ENCODE measurements at places on chromosomes 5 and 9.

DNA sequence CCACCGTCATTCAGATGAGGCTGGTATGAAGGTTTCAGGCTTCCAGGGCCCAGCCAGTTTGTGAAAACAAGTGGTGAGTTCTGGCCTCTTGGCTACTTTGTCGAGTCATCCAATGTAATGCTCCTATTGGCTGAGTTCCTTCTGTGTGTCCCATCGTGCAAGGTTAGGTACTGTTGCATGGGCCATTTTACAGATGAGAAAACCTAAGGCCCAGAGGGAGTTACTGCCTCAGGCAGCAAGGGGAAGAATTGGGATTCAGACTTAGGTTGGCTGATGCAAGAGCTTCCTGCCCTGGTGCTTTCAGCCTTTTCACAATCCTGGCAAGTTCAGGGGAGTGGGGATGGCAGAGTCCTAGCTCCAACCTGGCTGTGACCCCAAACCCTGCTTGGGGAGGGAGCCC lies 17.4 kb upstream of the PITX1 start:
- DNase-seq: no peak

GRCh38 chr9:110316261-110317075 lies 21.2 kb downstream of the TXNDC8 start:
- DNase-seq: peak; percentile 38

- DNase-seq: no peak
Measured at GRCh38 chr9:124514125-124514524, 6.9 kb upstream of the NR5A1 start.

- DNase-seq: no peak
Measured at GRCh38 chr9:81619353-81620001, 69.9 kb downstream of the TLE1 start.

GRCh38 chr5:169901896-169902295 lies 78.4 kb downstream of the INSYN2B start:
- DNase-seq: no peak

DNA sequence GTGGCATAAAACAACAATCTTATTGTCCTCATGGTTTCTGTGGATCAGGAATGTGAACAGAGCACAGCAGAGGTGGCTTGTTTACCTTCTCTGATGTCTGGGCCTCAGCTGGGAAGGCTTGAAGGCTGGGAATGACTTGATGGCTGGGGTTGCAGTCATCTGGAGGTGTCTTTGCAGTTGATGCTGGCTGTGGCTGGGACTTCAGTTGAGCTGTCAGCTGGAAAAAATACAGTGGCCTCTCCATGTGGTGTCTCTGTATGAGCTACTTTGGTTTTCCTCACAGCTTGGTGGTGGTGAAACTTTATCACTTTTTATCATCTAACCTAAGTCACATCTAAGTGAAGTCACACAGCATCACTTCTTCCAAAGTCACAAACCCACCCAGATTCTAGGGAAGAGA lies 24.7 kb upstream of the STX17 start:
- no peak for DNase-seq

GRCh38 chr9:135277219-135278201 lies 190.0 kb downstream of the OLFM1 start:
- DNase-seq: no peak

DNA sequence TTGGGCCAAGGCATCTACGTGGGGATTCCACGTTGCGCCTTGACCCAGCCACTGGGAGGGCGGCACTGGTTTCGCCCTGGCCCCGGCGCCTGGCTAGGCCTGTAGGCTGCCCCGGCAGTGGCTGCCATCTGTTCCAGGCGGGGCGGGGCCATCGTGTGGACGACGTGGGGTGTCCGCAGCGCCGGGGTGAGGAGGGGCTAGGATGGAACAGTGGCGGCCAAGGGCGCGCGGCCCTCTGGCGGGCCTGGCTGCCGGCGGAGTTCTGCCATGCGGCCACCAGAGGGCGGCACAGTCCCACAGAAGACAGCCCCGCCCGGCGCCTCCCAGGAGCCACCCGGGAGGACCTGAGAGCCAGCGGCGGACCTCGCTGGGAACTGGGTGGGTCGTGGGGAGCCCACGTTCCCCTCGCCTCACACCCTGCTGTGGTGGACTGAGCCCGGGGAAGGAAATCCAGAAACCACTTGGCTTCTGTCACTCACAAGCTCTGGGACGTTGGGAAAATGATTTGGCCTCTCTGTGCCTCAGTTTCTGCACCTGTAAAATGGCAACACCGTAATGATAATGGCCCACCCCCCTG lies 22.6 kb upstream of the RAPGEF1 start:
- peak; percentile 66 for DNase-seq

- no peak for DNase-seq
Measured at GRCh38 chr9:131616983-131617604, 71.8 kb downstream of the PRRT1B start.

DNA sequence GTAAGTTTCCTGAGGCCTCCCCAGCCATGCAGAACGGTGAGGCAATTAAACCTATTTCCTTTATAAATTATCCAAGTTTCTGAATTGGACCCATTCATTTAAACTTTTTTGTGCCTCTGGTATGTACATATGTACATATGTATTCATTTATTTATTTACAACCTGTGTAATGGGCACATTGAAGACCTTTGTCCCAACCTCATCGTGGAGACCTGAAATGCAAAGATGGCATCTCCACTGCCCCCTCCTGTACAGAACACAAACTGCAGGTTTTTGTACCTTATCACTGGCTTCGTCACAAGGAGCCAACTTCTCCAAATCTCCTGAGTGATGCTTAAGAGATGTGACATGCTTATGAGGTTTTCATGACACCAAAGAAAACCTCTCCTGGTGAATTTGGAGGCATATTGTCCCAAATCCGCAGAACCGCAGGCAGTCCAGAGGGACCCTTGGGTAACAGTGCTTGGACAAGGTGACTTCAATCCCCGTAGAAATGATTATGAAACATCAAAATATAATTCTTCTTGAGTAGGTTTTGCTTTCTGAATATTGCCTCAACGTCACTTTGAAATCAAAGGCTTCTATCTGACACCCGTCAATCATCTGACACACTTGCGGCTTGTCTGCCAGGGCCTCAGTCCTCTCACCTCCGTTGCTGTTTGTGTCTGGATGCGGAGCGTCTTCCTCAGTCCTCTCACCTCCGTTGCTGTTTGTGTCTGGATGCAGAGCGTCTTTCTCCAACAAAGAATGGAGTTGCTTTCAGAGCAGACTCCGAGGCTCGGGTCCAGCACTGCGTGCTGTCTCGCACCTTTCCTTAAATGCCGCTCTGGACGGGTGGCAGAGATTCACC lies 135.0 kb upstream of the IRX4 start:
- peak; percentile 46 for DNase-seq

DNA sequence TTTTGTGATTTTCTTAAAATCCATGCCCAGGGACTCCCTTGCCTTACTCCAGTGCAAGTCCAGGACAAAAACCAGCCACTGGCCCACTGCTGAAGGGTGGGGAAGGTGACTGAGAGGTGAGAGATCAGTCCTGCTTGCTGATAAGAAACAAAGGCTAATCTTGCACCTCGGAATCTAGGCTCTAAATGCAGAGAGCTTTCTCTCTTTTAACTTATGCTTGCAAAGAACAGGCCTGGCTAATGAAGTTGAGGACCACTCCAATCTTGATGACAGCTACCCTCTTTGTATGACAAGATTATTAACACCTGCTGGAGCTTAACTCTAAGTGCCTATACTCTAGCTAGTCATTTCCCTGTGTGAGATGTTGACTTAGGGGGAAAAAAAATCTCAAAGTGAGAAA lies 8.8 kb downstream of the TLE1 start:
- no peak for DNase-seq

DNA sequence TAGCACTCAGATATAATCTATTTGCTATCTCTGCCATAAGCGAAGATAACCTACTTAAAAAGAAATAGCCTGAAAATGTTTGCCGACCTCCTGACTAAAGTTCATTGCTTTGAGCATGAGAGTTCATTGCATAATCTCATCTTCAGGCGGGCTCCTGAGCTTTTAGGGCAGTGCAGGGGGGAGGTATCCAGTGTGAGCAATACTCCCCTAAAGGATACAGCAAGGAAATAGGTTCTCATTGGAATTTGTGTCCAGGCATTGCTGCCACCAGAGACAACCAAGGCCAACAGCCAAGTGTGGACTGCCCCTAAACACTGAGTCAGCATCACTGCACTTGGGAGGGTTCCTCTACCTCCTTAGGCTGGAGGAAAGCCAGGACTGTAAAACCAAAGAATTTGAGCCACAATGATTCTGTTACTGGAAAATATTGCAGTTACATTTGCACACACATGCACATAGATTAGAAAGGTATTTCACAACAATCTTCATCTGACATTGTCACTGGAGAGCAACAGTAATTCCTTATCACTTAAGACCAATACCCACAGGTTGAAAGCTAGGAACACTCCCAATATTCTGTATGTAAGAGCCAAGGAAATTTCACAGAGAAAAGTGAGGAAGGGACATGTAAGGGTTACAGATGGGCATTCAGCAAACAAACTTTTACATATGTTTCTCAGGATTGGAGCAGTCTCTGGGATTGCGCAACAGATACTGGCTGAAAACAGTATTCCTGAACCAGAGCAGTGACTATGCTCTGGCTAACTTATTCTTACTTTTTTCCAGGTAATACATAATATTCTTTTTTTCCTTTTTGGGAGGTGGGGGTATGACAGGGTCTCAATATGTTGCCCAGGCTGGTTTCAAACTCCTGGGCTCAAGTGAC lies 98.6 kb upstream of the TLE1 start:
- DNase-seq: no peak

- DNase-seq: no peak
Measured at GRCh38 chr9:6897898-6898302, 140.1 kb downstream of the KDM4C start.

- DNase-seq: no peak
Measured at GRCh38 chr9:17229945-17230560, 95.2 kb downstream of the CNTLN start.

GRCh38 chr9:92635760-92636159 lies 34.2 kb downstream of the IPPK start:
- no peak for DNase-seq

DNA sequence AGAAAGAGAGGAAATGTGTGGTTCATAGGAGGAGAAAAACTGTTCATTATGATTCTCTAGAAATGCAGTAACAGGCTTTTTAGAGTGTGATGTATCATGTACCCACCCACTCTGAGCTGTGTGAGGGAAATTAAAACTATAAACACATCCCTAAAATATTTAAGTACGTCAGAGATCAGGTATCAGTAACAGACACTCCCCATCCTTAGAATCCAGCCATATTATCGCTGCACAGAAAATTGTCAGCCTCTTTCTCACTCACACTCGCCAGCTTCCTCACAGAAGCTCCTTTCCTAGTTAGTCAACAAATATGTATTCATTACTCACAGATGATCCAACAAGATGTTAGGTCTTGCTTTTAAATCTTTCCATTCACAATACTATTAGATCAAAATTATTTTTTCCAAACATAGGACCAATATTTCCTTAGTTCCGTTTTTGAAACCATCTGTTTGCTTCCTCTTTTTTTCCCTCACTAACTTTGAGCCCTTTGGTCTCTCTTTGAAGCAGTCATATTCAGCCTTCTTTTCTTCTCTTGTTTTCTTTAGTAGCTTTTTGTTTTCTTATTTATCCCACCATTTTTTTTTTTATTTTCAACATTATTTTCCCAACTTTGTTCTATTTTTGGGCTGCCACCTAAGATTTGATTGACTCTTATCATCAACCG lies 13.6 kb upstream of the MAST4 start:
- no peak for DNase-seq

DNA sequence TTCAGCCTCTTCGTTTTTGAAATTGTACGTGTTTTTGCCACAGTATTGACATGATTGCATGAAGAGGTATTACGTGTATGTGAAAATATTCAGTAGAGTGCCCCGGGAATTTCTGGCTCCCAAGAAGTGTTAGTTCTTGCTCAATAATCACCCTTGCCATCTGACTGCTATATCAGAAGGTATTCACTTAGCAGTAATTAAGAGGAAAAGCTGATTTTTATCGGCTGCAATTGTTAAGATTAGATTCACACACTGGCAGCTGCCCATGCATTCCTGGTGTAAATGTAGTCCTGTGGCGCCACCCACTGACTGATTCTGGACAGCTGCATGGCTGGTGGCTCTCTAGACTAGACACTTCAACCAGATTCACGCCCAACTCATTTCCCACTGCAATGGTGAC lies 440.1 kb upstream of the ADAMTS16 start:
- DNase-seq: no peak

DNA sequence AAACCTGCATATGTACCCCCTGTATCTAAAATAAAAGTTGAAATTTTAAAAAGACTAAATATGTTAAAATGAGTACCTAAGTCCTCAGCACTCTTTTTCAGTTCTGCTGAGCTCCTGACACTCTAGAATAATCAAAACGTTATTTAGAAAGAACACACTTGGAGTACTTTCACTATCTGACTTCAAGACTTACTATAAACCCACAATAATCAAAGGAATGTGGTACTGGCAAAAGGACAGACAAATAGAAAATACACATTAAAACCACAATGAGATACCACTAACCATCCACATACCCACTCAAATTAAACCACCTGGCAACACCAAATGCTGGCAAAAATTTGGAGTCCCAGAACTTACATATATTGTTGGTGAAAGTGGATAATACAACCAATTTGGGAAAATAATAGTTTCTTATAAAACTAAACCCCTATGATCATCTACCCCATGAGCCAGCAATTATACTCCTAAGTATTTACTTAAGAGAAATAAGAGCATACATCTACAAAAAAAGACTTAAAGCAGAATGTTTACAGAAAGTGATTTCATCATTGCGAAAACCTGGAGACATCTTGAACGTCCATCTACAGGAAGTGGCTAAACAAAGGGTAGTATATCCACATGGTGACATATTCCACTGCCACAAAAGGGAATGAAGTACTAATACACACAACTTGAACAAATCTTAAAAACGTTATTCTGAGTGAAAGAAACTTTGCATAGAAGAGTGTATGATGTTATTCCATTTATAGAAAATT lies 12.8 kb upstream of the PRSS3 start:
- peak; percentile 3 for DNase-seq

DNA sequence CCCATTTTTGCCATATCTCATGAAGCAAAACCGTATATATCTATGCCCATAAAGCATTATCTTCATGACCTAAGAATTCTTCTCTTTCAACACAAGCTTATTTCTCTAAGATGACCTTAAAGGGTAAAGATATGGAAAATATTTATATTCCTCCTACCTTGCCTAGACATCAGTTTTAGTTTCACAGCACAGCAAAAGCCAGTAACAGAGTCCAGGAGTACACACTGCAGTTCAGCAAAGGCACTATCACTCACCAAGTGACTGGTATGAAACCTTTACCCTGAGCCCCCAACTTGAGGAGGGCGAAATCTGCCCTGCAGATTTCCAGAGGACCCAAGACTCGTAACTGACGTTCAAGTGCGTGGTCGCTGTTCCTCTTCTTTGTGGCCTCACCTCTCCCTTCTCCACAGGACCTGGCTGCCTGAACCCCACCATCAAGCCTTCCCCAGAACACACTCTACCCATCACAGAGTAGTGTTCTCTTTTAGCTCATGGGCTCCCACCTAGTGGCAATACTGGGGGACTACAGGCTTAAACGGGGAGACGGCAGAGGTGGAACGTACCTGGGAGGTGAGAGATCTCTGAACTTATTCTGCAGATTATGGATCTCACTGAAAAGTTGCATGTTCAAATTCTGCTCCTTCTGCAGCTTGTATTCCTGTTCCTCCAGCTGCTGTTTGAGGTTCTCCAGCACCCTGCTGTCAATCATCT lies 141.0 kb downstream of the CDK5RAP2 start:
- no peak for DNase-seq

GRCh38 chr5:79876456-79876855 lies 114.6 kb downstream of the MTX3 start:
- no peak for DNase-seq

- DNase-seq: no peak
Measured at GRCh38 chr5:606526-607399, 5.4 kb upstream of the CEP72 start.

Data from inflammatory macrophage (primary cell).